ENCODE measurements at places on chromosomes 3 and 15. TPM values are rescaled to one million over a fixed set of nuclear protein-coding genes. Genes with fewer than 3 reads are reported as not detected.
A peak's percentile ranks its signal among the peaks of the same experiment; 100 is the strongest.

COLQ gene
- total RNA-seq = 0.79 TPM

UPK1B gene
- total RNA-seq = not detected

TTC14 gene
- 26.0 TPM for total RNA-seq

ARGFX gene
- not detected for total RNA-seq

SH3GL3 gene
- not detected for total RNA-seq

GRCh38 chr15:66186049-66186825 is 67.3 kb downstream of the MEGF11 start:
- DNase-seq = no peak

- no peak for DNase-seq
Measured at GRCh38 chr3:88151358-88151757, 1.6 kb downstream of the C3orf38 start.

DNA sequence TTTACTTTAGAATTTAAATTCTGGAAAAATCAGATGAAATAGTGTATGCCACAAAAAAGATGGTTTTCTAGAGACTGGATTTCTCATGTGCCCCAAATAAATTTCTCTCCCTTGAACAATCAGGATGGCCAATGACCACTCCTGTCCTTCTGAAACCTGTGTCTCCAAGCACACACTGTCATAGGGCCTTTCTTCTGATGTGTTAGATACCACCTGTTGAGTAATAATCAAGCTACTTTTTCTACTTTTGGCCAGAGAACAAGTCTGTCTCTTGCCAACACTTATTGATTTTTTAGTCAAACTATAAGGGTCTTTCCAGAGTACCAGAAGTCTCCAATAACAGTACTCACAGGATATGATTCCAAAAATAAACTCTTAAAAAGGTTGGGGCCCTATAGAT is 16.1 kb upstream of the TFG start:
- DNase-seq = no peak

DNA sequence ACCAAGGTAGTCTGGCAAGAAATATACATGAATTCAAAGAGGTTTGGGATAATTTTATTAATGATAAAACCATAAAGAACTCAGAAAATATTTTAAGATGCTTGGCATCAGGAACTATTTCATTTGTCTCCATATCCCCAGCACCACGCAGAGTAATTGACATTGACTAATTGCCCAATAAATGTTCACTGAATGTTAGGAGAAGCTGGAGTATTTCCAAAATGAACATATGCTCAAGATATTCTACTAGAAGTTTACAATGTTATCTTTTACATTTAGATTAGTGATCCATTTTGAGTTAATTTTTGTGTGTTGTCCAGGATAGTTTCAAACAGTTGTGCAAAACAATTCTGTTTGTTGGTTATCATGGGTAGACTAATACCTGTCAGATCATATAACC is 298.8 kb upstream of the CTDSPL start:
- no peak for DNase-seq

DNA sequence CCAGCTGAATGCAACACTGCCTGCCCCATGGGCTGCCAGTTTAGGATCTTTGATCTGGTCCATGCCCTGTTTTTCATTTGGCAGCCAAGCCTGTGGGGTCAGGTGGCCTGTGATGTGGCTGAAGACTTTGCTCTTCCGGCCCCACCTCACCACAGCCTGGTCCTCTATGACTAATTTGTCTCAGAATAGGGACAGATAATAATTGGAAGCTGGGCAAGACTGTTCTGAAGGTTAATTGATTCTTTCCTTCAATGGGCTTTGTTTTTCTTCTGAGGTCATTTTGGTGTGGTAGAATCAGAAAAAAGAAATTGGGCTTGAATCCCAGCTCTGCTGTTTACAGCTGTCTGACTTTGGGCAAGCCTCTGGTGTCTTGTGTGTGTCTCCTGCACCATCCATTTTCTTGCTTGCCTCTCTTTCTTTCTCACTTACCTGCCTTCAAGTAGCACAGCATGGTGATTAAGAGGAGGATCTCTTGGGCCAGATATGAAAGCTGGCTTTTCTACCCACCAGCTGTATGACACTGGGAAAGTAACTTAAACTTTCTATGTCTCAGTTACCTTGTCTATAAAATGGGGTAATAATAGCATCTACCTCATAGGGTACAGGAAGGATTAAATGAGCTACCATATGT is 24.2 kb downstream of the ABHD2 start:
- DNase-seq = peak; percentile 79

GRCh38 chr3:152277198-152277597 is 8.5 kb downstream of the MBNL1 start:
- no peak for DNase-seq

GRCh38 chr15:32888221-32888761 is 170.5 kb downstream of the GREM1 start:
- DNase-seq = no peak

- no peak for DNase-seq
Measured at GRCh38 chr3:20682573-20682972, 496.6 kb upstream of the SGO1 start.

DNA sequence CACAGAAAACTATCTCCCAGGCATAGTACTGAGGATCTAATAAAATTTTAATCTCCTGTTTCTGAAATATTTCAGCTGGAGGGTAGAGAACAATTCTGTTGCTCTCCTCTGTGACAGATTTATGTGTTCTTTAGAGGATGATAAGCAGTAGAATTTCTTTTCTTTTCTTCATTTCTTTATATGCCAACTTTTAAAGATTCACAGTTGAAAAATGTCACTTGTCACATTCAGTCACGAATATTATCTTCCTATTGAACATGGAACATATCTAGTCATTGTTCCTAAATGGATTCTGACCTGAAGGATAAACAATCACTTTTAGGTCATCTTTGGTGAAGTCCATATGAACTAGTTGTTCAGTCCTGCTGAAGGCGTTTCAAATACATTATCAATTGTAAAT is 585.5 kb upstream of the DPPA4 start:
- no peak for DNase-seq

Data from colonic mucosa (tissue), 4 donors.